Occipital lobe (tissue), 3 donors: ENCODE measurements at places on chromosomes 1 and 21.
A peak's percentile ranks its signal among the peaks of the same experiment; 100 is the strongest.

- DNase-seq = no peak
Observed at GRCh38 chr1:230170153-230170547, 103.1 kb downstream of the GALNT2 start.

DNA sequence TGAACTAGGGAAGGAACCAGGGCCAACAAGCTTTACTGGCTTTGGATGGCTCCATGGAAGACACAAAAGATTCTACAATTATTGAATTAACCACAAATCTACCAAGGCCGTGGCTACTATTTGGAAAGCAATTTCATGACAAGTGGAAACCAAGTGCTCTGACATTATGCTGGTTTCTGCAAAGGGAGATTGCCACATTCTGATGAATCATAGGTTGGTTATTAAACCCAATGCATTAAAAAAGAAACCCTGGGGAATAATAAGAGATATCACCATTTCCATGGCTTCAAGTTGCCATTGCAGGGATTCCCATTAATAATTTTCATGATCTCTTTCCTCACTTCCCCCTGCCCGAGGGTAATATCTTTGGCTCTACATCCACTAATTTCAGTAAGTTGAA, 359.2 kb upstream of the NCAM2 start:
- DNase-seq = no peak

GRCh38 chr1:145927063-145927886, at the start of gene RBM8A:
Gene RBM8A, minus strand, starts transcription at chr1:145927484. Its CDS starts 58 bp downstream, at chr1:145927426.
- peak; percentile 96 for DNase-seq

- no peak for DNase-seq
Observed at GRCh38 chr1:226185141-226186036, 1.2 kb downstream of the ACBD3 start.

- DNase-seq = no peak
Observed at GRCh38 chr1:68147534-68148171, 84.7 kb downstream of the WLS start.
